Inflammatory macrophage treated with lipopolysaccharide for 1 hour (primary cell): ENCODE measurements at places on chromosomes 7 and 10.

DNA sequence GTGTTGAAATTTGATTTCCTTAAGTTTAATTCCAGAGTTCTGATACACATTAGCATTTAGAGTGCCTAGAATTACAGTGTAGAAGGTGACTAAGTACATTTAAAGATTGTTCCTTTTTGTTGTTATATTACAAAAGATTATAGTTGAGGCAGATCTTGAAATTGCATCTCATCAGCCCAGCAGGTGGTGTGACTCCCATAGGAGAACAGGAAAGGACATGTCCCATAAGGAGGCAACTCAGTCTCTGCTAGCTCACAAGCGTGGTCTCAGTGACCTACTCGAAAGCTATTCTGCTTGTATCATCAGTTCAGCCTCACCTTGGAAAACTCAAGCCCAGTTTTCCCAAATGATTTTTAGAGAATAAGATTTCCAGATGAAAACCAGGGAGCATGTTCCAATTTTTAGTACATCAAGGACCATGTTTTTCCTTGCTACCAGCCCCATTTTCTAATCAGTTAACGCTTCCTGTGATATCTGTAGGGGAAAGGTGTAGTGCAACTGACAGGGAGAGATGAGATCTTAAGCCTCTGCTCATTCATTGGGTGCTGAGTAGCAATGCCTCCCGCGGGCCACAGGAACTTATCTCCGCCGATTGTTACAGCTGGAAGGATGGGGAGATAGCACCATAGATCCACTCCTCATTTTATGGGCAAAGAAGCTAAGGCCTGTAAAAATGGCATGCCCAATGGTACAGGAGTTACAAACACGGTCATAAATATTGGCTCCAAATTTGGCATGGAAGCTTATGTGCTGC, 1.1 kb upstream of the GNAI1 start:
- no peak for DNase-seq

DNA sequence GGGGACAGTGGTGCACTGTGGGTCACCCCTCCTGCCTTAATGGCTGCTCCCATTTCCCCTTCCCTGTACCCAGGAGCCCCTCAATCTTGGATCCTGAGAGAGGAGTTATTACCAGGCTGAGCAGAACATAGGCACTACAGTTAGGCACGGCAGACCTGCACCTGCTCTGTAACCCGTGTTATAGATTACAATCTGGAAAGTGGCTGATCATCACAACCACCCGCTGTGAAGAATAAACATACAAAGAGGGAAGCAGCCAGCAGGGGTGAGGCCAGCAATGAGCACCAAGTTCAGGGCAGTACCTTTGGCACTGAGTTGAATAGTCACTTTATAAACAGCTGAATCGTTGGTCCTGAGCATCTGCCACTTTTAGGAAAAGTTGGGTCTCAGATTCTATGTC, 1.7 kb downstream of the CDHR1 start:
- DNase-seq, result no peak

- no peak for DNase-seq
Observed at GRCh38 chr10:30229536-30229935, 119.5 kb downstream of the MTPAP start.

DNA sequence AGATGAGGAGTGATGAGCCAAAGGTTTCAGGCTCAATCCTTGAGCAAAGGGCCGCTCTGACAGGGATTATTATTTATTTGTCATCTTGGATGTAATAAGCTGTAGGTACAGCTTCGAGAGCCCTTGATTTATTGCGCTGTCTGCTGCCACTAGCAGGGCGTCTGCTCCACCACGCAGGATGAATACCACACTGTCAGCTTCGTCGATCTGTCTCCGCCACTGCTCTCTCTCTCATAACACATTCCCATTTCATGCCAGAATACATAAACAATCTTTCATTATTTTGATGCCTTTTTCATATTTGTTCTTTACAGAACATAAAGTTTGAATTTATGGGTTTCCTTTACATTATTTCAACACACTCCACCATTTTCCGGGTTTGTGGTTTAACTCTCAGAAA, 276.6 kb downstream of the LRMDA start:
- DNase-seq, result no peak

- DNase-seq, result no peak
Observed at GRCh38 chr7:25632616-25633015, 404.3 kb upstream of the NPVF start.

DNA sequence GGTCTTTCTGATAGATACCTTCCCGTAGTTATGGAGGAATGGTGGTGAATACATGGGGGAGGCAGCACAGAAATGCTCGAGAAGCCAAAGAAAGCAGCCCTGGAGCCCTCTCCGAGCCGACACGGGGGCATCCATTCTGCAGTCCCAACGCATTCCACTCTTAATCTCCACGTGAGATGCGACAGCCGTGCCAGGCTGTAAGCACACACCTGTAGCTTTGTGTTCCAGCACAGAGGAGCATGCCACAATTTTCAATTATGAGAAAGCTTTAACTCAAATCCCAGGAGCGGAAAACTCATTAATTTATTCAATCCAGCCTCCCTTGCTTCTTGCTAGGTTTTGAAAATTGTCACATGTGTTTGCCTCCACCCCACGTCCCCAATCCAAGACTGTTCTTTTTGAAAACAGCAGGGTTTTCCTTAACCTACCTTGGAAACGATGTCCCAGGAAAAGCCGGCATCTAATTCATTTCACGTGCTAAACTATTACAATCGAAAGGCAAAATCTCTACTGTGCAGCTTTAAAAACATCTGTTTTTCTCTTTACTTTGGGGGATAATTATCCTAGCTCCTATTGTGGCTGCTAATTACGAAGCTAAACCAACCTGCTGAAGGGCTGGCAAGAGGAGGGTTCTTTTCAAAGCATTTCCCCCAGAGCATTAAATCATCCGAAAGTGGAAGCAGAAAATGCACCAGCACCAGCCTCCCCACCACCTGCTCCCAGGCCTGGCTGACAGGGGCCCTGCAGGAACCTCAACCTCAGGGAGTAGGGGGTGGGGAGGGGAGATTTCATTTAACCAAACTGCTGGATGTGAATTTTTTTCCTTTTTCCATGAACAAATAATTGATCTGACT, 56.0 kb upstream of the CHST15 start:
- DNase-seq, result no peak

DNA sequence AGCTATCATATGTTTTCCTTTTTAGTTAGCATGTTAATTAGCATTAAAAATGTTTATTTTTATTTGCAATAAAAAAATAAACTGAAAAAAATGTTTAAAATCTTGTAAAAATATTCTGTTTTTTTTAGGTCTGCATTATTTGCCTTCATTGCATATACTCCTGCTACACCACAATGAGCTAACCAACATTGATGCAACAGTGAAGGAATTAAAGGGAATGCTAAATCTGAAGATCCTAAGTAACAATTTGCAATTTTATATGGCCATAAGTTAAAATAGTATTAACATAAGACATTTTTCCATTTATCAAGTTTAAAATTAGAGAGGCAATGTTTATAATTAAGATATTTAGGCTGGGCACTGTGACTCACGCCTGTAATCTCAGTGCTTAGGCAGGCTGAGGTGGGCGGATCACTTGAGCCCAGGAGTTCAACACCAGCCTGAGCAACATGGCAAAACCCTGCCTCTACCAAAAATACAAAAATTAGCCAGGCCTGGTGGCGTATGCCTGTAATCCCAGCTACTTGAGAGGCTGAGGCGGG, 32.2 kb downstream of the LRRC72 start:
- no peak for DNase-seq

DNA sequence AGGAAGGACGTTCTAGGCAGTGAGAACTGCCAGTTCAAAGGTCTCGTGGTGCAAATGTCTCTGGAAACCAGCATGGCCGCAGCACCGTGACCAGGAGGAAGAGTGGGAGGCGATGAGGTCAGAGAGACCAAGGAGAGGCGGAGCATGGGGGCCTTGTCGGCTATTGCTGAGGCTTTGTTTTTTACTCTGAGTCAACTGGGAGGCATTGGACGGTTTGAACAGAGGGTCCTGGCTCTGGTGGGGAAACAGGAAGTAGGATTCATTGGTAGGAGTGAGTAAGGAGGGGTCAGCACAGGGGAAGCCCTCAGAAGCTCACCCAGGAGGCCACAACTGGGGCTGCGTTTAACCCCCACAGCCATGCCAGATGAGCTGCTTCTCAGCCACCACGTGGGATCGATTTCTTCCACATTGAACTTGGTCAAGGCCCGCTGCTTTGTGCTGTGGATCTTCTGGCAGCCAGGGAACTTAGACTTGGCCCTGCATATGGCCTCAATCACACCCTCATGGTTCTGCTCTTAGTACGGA, 22.2 kb upstream of the SH2B2 start:
- DNase-seq, result peak; percentile 82

DNA sequence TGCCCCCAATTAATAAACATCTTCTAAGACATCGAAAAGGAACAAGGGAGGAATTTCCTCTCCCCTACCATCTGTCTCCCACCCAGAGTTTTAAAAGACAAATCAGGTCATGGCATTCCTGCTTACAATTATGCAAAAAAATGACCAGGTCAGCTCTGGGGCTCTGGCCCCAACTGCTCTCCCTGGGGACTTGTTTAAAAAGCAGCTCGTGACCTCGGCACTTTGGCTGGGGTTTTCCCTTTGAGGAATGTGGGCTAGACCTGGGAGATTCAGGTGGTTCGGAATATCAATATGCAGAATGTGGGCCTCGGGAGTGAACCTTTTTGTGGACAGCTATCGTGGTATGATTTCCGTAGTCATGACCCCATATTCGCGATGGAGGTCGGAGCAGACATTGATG, 648 bp upstream of the RADIL start:
- no peak for DNase-seq

DNA sequence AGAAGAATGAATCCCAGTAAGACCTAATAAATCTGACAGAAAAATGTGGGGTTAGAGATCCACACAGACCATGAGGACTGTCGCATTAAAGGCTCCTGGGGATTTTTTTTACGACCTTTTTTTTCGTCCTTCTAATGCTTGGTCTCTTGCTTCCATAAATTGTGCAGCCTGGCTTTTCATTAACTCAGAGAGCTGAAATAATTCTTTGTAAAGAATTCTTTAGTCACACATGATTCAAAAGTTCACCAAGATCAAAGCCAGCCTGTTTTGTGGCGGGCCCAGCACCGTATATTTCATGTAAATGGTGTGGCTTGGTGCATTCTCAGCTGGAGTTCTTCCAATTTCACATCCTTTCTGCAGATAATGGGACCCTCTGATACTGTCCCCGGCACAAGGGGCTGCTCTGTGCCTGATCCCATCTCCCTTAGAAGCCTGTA, 206.6 kb upstream of the BMPER start:
- no peak for DNase-seq

GRCh38 chr10:32123021-32123420, 66.8 kb upstream of the KIF5B start:
- no peak for DNase-seq

DNA sequence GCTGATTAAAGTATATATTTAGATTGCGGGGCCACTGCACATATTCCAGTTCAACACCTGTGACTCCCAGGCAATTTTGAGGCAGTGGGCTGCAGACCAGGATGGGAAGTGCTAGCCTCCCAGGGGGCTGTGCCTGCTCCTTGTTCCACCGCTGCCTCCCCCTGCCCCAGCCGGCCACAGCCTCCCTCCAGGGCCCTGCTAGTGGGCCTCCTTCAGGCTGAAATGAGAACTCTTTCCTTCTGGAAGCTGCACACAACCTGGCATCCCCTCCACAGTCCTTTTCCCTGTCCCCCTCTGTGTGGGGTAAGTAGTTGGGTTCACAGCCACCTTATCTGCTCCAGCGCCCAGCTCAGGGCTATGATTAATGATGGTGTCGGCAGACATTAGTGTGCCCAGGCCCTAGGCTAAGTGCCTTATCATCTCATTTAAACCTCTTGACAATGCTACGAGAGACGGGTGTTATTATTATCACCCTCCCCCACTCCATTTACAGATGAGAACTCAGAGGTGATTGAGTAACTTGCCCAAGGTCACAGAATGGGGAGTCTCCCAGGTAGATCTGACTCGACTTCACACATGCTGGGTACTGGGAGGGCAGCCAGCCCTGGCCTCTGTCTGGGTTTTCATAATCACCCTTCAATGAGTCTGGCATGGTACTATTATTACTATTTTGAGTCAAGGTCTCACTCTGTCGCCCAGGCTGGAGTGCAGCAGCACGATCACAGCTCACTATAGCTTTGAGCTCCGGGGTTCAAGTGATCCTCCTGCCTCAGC, 10.8 kb upstream of the SFRP5 start:
- no peak for DNase-seq

DNA sequence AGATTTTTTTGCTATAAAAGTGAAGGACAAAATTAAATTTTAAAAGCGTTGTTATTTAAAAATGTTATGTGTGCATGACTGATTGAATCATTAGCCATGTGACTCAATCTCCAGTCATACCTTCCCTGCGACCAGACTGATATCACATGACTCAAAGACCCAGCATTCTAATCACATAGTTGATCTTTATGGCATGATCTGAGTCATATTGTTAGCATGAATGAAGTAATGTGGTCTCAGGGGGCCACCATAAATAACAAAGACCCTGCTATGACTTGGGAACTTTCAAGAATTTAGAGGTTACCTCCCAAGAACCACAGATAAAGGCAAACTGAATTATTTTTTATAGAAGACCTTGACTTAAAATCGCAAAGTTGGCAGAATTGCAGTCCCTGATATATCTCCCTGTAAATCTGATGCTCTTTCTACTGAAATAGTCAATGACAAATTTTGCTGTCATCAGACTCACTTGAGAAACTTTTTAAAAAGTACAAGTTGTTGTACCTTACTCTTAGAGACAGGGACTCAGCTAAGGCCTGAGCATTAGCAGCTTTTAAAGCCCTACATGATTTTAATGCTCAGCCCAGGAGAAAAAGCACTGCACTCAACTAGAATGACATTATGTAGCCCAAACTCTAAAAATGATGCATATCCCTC, 717.3 kb downstream of the XPNPEP1 start:
- no peak for DNase-seq

DNA sequence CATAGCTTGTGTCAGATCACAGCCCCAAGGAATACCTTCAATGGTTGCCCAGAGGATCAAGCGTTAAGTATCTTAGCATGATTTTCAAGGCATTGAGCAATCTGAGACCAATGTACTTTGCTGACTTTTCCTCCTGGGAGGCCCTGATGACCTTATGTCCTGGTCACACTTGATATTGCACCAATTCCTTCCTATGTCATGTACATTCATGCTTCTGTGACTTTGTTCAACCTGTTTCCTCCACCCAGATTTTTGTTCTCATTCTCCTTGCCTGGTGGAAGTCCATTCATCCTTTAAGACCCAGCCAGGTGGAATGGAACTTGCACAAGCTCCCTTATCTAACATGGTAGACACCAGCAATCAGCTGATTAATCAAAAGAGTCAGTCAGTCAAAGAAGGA, 160.8 kb downstream of the PFKFB3 start:
- DNase-seq, result peak; percentile 30

DNA sequence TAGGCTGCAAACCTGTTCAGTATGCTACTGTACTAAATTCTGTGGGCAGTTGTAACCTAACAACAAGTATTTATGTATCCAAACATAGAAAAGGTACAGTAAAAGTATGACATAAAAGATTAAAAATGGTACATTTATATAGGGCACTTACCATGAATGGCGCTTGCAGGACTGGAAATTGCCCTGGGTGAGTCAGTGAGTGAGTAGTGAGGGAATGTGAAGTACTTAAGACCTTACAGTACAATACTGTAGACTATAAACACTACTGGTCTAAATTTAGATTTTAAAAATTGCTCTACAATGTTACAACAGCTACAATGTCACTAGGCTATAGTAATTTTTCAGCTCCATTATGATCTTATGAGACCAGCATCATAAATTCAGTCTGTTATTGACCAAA, 146.0 kb upstream of the GNAI1 start:
- DNase-seq, result no peak
